Activated CD4-positive, alpha-beta T cell treated with anti-CD3 and anti-CD28 coated beads, Interleukin-2, amount 50 U/mL, for 24 hours (primary cell): ENCODE measurements at places on chromosomes 2 and 18.

GRCh38 chr2:21821672-21822227 is 698.0 kb downstream of the TDRD15 start:
- no peak for DNase-seq

DNA sequence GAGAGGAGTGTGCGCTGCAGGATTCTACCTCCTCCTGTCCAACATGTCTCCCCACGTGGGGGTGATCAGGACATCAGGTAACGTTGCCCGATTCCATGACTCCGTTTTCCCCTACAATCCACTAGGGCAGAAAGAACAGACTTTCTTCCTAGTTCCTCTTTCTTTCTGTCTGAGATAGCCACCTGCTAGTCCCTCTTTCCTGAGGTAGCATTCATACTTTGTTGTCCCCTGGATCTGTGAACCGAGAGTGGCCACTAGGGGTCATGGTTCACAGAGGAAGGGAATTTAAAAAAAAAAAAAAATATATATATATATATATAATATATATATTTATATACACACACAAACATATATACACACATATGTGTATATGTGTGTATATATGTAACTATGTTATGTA is 210.0 kb upstream of the ZNF521 start:
- DNase-seq = no peak

DNA sequence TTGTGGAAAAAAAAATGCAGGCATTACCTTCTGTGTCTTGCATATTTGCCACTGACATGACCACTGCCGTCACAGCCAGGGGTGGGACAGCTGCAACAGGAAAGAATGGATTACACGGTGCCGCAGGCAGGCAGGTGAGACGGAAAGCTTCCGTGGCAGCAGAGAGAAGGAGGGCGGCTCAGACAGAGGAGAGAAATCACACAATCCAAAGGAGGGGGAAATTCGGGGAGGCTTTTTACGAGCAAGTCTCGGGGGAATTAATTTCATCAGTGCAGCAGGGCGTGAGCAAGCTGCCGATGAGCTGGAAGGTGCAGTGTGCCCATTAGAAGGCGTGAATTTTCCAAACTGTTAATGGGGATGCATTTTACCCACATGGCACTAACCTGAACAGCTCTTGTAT is 234.8 kb upstream of the PXDN start:
- DNase-seq = no peak

- DNase-seq = no peak
Measured at GRCh38 chr2:21314322-21314835, 190.6 kb downstream of the TDRD15 start.

- DNase-seq = no peak
Measured at GRCh38 chr18:28078849-28079248, 98.1 kb downstream of the CDH2 start.

DNA sequence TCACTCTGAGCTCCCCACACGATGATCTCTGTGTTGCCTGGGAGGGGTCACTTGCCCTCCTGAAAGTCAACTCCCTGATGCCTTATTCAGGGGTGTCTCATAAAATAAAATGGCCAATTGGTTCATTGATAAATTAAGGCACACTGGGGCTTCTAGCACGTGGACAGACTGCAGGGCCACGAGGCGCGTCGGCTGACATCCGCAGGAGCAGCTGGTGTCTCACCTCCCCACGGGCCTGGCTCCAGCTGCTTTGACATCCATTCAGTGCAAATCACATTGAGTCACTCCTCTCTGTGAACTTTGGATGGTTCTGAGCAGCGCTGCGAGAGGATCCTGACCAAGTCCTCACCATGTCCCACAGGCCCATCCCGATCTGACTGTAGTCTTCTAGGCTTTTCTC is 4.6 kb upstream of the ST8SIA3 start:
- DNase-seq = no peak

DNA sequence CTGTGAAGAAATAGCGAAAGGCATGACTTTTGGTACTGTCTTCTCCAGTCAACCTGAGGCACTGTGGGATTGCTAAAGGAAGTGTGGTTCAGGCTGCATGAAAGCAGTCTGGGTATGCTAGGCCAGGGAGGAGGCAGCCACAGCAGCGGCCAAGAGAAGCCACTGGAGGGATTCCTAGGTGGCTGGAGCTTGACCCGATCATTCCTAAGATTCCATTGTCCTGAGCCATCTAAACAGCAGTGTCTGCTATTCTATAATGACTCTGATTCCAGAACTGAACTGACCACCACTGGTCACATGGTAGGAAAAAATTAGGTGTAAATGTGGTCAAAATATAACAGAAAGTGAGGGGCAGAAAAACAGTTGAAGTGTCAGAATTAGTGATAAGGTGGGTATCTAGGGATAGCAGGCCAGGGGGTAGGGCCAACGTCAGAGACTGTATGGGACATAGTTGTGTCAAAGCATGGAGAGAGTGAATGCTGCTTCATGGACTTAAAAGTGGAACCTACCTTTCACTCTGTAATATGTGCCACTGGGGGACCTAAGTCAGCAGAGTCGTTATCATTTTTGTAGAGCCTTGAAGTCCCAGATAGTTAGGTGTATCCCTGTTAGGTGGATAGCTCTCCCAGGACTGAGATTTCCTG is 204.6 kb downstream of the CTNNA2 start:
- DNase-seq = no peak
